Activated naive CD8-positive, alpha-beta T cell treated with anti-CD3 and anti-CD28 coated beads for 36 hours (primary cell): ENCODE measurements at places on chromosomes 2 and 18. TPM values are rescaled to one million over a fixed set of nuclear protein-coding genes. Genes with fewer than 3 reads are reported as not detected.

The HK2 gene
- total RNA-seq = 101 TPM

GRCh38 chr2:71101656-71102055 lies 28.4 kb downstream of the MCEE start:
- H3K27me3 ChIP-seq = peaks cover 4% of the 10 kb centered on the region
- H3K4me1 ChIP-seq = peaks cover 2% of the 10 kb centered on the region
- H3K27ac ChIP-seq = no peak overlapping the region
- no peaks in the 10 kb centered on the region for H3K36me3 ChIP-seq
- no peak overlapping the region for H3K4me3 ChIP-seq

GRCh38 chr2:85168942-85169341 lies 35.8 kb downstream of the TCF7L1 start:
- H3K36me3 ChIP-seq = no peaks in the 10 kb centered on the region
- no peaks in the 10 kb centered on the region for H3K4me1 ChIP-seq
- peaks cover 4% of the 10 kb centered on the region for H3K27me3 ChIP-seq
- H3K27ac ChIP-seq = no peak overlapping the region
- DNase-seq = no peak

DNA sequence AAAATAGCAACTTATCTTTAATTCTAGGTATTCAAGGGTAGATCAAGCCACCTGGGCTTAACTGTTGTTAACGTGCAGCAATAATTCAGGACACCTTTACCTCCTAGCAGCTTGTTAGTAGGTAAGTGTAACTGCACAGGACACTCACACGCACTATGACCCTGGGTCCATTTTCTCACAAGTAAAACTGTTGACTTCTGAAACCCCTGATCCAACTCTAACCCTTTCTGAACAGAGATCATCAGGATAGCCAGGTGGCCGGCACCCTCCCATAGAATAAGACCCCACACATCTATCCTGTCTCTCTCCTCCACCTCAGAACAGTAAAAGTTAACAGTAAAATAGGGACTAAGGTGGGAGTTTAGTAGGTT lies 610 bp downstream of the SPC25 start:
- DNase-seq = no peak
- H3K4me3 ChIP-seq = peak overlapping the region; percentile 93
- peaks cover 28% of the 10 kb centered on the region for H3K36me3 ChIP-seq
- H3K27me3 ChIP-seq = peaks cover 21% of the 10 kb centered on the region

The C1GALT1C1L gene
- 0.18 TPM for total RNA-seq

The EVX2 gene
- not detected for total RNA-seq

GRCh38 chr2:65374999-65375398 lies 57.4 kb downstream of the SPRED2 start:
- H3K4me1 ChIP-seq = peaks cover 18% of the 10 kb centered on the region
- no peak overlapping the region for H3K27ac ChIP-seq
- no peaks in the 10 kb centered on the region for H3K36me3 ChIP-seq
- no peak for DNase-seq

The STEAP3 gene
- total RNA-seq = 0.60 TPM

DNA sequence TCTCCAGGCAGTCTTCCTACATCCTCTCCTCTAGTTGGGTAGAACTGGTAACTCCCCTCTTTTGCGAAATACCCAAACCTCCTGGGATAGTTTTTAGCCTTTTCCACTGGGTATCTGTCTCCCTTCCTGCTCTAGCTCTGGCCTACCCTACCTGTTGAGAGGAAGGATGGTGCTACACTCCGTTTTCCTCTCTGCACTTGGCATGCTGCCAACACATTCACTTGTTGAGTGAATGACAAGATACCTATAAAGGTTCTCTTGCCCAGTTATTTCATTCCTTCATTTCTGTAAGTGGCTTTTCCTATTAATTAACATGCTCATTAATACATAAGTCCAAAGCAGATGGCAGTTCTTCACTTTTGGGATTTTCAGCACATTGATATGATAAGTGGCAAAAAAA lies 293.8 kb downstream of the CNTNAP5 start:
- DNase-seq = no peak
- H3K27ac ChIP-seq = no peak overlapping the region
- no peaks in the 10 kb centered on the region for H3K27me3 ChIP-seq
- H3K4me1 ChIP-seq = no peaks in the 10 kb centered on the region

DNA sequence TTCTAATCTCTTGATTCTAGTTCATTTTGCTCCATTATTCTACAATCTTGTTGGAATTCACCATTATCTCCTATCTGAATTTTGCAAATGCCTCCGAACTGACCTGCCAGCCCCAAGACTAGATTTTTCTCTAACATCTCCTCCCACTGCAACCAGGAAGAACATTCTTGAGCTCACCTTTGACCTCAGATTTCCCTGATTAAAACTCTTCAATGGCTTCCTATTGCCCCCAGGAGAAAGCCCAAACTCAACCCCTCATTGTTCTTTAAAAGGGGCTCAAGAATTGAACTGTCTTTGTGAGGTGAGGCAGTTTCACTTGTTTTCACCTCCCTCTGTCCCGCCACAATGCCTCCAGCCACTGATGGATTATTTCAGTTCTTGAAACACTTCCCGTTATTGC lies 784.6 kb upstream of the ZEB2 start:
- no peak overlapping the region for H3K27ac ChIP-seq
- no peak overlapping the region for H3K4me3 ChIP-seq
- no peaks in the 10 kb centered on the region for H3K4me1 ChIP-seq

The PREB gene
- 63.3 TPM for total RNA-seq

DNA sequence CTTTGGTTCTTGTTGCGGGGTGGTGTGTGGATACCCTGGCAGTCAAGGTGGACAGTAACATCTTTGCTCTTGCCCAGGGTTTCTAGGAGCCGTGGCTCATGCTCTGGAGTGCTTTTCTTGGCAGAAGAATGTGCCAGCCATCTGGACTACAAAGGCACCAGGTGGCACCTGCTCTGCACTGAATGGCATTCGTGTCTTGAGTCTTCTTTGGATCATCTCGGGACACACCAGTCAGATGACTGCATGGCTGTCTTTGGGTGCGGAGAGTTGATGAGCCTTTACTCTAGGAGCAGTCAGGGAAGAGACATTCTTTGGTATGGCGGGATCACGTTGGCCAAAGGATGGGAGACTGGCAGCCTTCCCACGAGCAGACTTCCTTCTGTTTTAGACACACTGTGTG lies 104.1 kb upstream of the SEC11C start:
- no peaks in the 10 kb centered on the region for H3K36me3 ChIP-seq
- H3K4me1 ChIP-seq = peaks cover 3% of the 10 kb centered on the region
- DNase-seq = no peak
- H3K27ac ChIP-seq = no peak overlapping the region

The KCNK3 gene
- total RNA-seq = not detected
